Stimulated activated CD8-positive, alpha-beta memory T cell treated with anti-CD3 and anti-CD28 coated beads, Interleukin-7, amount 100 ng/mL, for 1 hour (primary cell): ENCODE measurements at places on chromosomes 1 and 21.
A peak's percentile ranks its signal among the peaks of the same experiment; 100 is the strongest.

DNA sequence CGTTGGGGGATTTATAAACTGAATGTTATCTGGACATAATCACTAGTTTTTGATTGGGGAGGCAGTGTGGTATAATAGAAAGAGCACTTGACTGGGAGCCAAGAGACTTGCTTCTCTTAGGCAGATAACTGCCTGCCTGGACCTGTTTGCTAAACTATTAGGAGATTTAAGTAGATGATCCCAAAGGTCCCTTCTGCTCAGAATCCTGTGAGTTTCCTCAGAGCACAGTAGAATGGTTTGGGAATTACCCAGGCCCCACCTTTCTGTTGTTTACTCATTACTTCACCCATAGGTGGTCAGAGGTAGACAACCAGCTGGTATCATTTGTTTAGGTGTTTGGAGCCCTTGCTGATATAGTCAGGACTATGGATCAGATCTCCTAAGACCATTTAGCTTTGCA, 10.3 kb upstream of the PODN start:
- DNase-seq: no peak

GRCh38 chr1:225811622-225812487, 1.9 kb downstream of the EPHX1 start:
- no peak for DNase-seq

- DNase-seq: no peak
Observed at GRCh38 chr1:64942675-64943074, 23.7 kb downstream of the JAK1 start.

- DNase-seq: no peak
Observed at GRCh38 chr1:182397653-182398393, 2.6 kb downstream of the TEDDM1 start.

DNA sequence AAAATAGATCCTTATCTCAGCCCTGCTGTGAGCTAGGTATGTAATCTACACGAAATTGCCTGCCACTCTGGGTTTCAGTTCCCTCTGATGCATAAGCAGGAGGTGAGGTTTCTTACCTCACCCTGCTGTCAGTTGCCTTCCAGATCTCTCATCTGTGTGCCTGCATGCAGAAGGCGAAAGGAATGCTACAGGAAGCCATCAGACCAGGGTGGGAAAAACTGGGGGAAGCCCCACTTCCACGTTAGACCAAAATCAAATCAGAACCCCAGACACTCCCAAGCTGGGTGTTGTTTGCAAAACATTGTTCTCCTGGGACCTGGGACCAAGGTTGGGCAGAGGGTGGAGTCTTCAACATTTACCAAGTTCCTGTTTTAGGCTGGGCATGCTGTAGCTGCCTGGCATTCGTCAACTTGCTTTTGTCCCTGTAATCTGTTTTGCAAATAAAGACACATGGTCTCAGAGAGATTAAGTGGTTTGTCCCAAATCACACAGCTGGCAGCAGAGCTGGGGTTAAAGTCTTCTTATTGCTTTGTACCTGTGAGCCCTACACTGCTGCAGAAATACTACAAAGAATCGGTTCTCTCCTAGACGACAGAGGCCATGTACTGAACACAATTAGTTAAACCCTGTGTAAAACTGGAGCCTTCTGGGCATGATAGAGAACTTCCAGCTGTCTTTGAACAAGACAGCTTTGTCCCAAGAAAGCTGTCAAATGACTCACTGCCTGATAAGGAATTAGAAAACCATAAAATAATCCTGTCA, 389.7 kb upstream of the RUNX1 start:
- no peak for DNase-seq

DNA sequence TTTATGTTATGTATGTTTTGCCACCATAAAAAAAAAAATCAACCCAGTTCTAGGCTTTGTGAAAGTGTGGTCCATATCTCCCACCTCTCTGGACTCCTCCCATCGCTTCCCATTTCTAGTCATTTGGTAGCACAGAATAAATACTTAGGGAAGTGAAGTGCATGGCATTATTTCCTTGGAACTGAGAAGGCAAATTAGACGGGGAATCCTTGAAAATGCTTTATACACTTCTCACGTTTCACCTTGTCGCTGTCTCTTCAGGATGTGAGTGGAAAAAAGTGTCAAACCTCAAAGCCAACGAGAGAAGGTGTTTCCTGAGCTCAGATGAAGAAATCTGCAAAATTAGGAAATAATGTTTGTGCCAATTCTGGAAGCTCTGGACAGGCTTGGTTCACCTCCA, 209.9 kb downstream of the ATG4C start:
- no peak for DNase-seq

GRCh38 chr1:50548243-50548642, 125.0 kb upstream of the DMRTA2 start:
- no peak for DNase-seq

GRCh38 chr1:115676498-115677181, 34.9 kb downstream of the VANGL1 start:
- no peak for DNase-seq

- no peak for DNase-seq
Observed at GRCh38 chr1:39898648-39899603, 2.8 kb downstream of the MYCL start.

DNA sequence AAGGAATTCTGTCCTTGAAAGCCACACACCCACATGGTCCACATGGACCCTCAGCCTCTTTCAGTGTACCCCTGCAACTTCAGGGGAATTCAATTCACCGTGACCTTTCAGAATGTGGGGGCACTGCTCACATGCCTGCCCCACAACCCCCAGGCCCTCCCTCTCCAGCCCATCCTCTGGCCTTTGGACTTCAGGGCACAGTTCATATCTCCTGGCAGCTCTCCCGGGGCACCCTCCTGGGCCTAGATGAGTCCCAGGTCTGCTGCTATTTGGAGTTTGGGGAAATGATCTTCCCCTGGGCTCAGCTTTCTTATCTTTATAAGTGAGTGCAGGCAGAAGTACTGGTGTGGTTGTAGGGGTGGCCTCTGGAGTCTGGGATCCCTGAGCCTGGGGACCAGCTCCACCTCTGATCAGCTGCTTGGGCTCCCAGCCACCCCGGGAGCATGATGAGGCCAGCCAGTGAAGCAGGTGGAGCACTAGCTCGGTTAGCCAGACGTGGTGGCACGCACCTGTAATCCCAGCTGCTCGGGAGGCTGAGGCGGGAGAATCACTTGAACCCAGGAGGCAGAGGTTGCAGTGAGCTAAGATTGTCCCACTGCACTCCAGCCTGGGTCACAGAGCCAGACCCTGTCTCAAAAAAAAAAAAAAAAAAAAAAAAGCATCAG, 15.8 kb downstream of the C1orf167 start:
- no peak for DNase-seq

- no peak for DNase-seq
Observed at GRCh38 chr1:25217598-25218232, 14.6 kb downstream of the SYF2 start.

- DNase-seq: peak; percentile 22
Observed at GRCh38 chr1:24321697-24322469, 2.7 kb downstream of the GRHL3 start.

- DNase-seq: no peak
Observed at GRCh38 chr1:24871306-24871901, 58.7 kb downstream of the RUNX3 start.

DNA sequence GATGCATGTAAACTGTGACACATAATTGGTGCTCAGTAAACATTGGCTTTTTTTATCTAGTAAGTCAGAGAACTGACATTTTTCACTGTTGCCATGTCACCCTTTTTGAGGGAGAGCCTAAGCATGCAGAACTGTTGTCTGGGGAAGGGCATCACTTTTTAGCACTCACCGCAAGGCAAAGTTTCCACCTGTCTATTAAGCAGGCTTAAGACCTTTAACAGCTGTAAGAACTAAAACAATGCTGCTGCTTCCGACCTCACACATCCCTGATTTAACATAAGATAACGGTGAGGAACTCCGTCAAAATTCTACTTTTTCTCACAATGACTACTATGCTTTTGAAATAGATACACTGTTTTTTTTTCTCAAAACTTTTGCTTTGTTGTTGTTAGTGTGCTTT, 554.8 kb downstream of the NUF2 start:
- DNase-seq: no peak

GRCh38 chr1:21628798-21629393, 40.3 kb downstream of the RAP1GAP start:
- no peak for DNase-seq

DNA sequence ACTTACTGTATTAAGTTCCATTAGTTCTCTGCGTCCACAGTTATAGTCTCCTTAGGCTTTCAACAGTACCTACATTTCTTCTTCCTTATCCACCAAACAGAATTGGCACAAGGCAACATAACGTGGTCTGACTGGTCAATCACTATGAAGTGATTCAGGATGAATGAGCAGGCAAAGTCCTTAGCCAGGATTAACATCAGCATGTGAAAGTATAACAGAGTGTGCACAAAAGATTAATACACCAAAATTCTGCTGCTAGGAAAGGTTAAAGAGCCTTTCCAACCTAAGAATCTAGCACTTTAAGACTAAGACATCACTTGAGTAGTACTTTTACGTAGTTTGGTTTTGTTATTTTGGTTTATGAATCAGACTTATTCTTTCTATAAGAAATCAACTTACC, 15.8 kb downstream of the DEPDC1 start:
- DNase-seq: no peak
